ENCODE measurements at places on chromosomes 5 and 9.

DNA sequence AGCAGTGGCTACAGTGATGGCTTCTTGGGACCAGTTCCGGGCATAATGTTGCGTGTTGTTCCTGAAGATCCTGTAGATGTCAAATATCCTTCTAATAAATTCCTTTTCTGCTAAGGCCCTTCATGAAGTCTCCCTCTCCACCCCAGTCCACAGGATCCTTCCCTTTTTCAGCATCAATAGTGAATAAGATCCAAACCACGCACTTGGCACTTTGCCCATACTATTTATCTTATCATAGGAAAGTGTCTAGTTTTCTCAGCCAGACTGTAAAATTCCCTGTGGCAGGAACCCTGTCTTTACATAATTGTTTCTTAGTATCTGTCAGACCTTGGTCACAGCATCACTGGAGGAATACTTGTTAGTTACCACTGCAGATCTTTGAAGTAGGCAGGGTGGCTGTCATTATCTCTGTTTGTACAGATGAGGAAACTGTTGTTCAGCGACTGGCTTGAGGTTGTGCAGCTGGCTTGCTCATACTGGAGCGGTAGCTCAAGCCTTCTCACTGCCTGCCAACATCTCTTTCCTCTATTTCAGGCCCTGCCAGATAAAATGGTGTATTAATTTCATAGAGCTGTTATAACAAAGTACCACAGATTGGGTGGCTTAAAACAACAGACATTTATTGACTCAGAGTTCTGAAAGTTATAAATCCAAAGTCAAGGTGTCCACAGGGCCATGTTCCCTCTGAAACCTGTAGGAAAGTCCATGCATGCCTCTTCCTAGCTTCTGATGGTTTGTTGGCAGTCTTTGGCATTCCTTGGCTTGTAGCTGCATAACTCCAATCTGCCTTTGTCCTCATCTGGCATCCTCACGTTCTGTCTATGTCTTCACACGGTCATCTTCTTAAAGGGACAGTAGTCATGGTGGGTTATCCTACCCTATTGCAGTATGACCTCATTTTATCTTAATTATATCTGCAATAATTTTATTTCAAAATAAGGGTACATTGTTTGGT lies 33.5 kb upstream of the APC start:
- no peak for DNase-seq

DNA sequence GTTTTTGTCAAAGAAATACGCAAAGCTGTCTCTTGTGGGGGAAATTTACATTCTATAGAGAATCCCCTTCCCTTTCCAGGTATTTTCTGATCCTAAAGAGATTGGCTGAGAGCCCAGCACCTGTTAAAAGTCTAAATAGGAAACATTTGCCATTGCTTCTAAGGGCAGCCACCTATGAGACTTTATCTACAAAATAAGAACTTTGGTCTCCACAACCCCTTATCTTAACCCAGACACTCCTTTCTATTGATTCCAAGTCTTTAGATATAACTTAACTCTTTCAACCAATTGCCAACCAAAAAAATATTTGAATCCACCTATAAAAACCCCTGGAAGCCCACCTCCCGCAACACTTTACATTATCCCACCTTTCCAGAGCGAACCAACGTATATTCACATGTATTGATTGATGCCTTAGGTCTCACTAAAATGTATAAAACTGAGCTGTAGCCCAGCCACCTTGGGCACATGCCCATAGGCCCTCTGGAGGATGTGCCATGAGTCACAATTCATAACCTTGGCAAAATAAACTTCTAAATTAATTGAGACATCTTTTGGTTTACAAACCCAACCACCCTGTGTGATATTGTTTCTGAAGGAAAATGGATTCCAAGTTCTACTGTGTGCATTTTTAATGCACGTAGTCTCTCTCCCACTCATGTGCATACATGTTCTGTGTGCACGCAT lies 211.4 kb downstream of the GAS1 start:
- DNase-seq, result peak; percentile 22

- DNase-seq, result no peak
Measured at GRCh38 chr9:38134611-38135237, 65.7 kb upstream of the SHB start.

DNA sequence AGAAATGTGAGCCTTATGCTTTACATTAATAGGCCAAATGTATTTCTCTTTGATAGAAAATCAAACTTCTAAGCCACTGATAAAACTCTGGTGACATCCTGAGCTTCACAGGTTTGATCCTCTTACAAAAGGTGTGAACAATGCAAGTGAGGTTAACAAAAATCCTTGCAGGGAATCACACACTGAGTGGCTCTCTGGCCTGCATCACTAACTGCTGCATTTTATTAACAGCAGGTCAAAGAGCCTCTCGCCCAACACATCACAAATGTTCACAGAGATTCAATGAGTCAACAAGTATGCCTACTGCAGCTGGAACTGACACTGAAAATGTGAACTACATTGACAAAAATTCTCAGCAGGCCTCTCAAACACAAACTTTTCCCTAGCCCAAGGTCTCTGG lies 122.3 kb downstream of the SEMA5A start:
- DNase-seq, result no peak

GRCh38 chr5:14431534-14431933 lies 150.1 kb upstream of the OTULINL start:
- no peak for DNase-seq

GRCh38 chr5:95907067-95907705 lies 54.5 kb downstream of the ELL2 start:
- no peak for DNase-seq

- no peak for DNase-seq
Measured at GRCh38 chr5:101346906-101347305, 443.8 kb upstream of the ST8SIA4 start.

GRCh38 chr5:171688696-171689495 lies 96.7 kb upstream of the SMIM23 start:
- no peak for DNase-seq

- peak; percentile 80 for DNase-seq
Measured at GRCh38 chr9:79639354-79639753, 67.6 kb downstream of the TLE4 start.

DNA sequence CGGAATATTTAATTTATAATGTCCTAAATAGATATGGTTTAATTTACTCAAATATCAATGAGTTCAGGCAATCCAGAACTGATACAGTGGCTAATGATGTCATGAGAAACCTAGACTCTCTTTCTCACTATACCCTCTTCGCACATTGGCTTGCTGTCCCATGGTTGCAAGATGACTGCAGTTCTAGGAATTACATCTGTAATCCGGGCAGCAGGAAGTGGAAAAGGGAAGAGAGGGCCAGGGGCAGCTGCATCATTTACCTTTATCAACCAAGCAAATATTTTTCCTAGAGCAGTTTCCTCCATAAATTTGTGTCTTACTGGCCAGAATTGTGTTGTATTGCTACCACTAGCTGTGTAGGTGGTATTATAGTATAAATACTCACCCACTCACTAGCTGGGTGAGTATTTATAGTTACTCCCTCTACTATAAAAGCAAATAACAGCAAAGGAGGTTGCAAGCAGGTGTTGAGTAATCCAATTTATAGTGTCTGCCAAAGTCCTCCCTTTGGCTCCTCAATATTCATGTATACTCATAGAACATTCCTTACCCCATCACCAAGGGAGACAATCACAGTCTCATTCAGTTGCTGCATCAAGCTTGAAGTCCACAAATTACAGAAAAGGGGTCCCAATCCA lies 168.8 kb downstream of the DROSHA start:
- peak; percentile 10 for DNase-seq

GRCh38 chr5:102223542-102224477 lies 72.3 kb downstream of the SLCO4C1 start:
- DNase-seq, result peak; percentile 53

GRCh38 chr5:170434966-170435605 lies 45.9 kb upstream of the KCNMB1 start:
- DNase-seq, result peak; percentile 23

GRCh38 chr5:136458481-136458880 lies 93.1 kb upstream of the TRPC7 start:
- DNase-seq, result no peak

GRCh38 chr5:87499478-87500410 lies 87.0 kb upstream of the CCNH start:
- DNase-seq, result peak; percentile 41

- no peak for DNase-seq
Measured at GRCh38 chr9:136493567-136493971, 10.7 kb upstream of the SEC16A start.
